Stimulated activated CD4-positive, alpha-beta T cell treated with anti-CD3 and anti-CD28 coated beads, Interleukin-15, amount 100 ng/mL, for 48 hours (primary cell): ENCODE measurements at places on chromosomes 1 and 21.

DNA sequence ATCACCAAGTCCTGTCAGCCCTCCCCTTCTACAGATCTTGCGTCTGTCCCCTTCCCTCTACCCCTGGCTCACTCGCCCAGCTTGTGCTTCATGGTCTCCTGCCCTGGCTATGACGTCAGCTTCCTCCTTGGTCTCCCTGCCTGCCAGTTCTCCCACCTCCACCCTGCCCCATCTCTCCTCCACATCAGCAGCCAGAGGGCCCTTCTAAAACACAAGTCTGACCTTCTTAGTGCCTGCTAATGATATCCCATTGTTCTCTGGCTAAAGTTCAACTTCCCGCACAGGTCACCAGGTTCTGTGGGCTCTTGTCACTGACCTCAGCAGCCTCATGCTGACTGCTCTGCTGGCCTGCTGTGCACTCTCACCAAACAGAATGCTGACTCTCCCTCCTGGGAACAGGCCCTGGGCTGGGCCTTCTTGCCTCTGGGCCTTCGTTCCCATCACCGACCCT lies 24.7 kb upstream of the MYCL start:
- DNase-seq = no peak

GRCh38 chr1:186775036-186775435 lies 53.7 kb upstream of the PLA2G4A start:
- no peak for DNase-seq

DNA sequence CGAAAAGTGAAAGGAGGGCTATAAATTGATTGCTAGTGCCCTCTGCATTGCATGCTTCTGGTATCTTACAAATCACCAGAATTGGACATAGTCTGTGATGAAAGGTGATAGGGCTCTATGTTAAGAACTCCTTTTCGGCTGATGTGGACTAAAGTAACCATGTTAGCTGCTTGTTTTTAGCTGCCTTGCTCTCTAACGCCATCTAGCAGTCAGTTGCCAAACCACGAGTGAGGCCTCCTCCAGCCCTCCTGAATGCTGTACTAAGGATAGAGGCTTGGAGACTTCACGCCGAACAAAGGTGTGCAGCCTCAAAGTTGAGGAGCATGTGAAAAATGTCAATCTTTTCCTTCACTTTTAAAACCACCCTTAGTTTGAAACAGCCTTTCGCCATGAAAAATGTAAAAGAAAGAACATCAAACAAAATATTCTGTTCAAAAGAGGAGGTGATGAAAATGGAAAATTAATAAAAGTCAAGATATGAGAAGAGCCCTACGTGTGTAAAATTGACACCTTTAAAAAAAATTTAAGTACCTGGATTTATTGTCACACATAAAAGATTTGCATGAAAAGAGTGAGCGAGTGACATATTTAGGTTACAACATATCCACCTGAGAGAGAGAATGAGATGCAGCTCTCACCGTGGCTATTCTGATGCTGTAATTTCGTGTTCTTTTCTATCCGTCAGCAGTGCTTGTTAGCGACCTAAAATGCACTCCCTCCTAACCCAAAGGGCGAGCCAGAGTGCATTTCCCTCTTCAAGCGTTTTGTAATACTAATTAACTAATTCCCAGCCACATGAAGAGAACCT lies 8.1 kb downstream of the LRRC53 start:
- DNase-seq = peak; percentile 27

DNA sequence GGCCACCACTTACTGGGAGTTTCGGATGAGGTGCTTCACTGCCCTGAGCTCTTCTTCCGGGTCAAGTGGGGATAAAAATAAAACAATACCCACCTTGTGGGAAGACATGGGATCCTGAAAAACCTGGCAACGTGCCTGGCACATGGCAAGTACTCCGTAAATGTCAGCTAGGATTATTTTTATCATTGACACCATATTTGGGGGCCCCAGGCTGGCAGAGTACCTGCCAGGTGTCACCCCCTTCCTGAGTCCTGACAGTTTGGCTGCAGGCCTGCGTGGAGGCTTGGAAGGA lies 9.2 kb upstream of the EPHA2 start:
- no peak for DNase-seq

DNA sequence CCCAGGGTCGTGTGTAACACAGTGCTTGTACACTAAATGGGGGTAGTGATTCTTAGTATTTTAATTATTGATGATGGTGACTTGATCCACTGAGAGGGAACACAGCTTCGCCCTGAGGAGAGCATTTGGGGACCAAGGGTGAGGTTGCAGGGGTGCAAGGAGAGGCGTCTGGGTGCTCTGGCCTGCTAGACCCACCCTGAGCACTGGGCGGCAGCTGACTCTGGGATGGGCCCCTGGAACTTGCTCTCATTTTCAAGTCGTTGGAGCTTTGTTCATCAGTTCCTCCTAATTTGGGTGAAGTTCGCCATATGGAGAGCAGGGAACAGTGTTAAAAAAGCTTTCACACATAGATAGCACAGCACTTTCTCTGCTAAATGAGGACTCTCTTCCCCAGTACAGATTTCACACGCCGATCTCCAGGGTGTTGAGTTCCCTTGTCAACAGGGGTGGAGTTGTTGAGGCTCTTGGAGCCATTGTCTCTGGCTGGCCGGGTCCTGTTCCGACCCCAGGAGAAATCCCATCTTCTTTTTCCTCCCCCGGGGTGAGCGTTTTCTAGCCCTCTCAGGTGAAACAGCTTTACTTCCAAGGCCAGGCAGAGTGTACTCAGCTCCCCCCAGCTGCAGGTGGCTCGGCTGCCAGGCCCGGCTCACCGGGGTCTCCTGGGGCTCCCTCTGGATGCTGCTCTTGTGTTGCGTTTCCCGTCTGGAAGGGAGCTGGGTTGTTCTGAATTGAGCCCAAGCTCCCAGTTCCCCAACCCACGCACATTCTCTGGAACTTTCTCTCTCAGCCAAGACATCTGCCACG lies 367.4 kb downstream of the RPS6KC1 start:
- no peak for DNase-seq

DNA sequence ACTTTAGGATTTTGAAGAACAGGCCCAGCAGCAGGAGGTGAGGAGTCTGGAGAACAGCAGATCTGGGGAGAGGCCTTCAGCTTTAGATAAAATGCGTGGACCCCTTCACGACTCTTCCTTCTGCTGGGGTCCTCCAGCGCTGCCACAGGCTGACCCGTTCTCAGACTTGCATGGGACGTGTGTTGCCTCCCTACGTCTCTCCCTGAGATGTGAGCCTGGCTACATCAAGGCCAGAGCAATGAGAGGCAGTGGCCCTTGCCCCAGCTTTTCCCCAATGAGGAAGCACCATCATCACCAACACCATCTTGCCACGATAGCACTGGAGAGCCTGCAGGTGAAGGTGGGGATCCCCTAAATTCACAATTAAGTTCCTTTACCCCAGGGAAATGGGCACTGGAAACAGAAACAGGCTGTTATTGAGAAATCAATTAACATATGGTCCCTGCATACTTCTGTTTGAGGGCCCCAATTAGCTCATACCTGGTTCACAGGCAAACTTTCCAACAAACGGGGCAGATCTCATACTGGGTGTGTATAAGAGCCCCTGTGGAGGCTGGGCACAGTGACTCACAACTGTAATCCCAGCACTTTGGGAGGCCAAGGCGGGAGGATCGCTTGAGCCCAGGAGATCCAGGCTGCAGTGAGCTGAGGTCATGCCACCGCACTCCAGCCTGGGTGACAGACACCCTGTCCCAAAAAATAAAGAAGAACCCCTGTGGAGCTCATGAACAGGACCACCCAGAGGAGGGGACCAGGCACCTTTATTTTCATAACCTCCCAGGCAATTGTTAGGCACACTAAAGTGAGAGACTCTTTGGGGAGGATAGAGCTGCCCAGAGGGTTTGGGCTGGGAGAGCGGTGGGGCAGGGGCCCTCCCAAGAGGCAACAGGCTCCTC lies 12.1 kb upstream of the ADAMTSL4 start:
- no peak for DNase-seq

DNA sequence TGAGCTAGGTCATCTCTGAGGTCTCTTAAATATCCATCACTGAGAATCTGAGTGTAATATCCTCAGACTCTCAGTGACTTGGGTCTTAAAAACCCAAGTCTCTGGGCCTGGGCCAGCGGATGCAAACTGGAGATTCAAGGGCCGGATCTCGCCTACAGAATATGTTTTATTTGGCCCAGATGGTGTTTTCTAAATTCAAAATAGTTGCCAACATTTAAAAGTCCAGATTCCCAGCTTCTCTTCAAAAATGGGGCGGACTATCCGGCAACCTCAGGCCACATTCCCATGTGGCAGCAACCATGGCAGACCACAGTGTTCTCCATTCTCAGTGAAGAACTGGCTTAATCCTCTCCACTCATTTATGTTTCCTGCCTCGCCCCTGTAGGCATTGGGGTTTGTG lies 12.7 kb upstream of the HEYL start:
- no peak for DNase-seq
